ENCODE measurements at places on chromosomes 3 and 15.
A peak's percentile ranks its signal among the peaks of the same experiment; 100 is the strongest.

DNA sequence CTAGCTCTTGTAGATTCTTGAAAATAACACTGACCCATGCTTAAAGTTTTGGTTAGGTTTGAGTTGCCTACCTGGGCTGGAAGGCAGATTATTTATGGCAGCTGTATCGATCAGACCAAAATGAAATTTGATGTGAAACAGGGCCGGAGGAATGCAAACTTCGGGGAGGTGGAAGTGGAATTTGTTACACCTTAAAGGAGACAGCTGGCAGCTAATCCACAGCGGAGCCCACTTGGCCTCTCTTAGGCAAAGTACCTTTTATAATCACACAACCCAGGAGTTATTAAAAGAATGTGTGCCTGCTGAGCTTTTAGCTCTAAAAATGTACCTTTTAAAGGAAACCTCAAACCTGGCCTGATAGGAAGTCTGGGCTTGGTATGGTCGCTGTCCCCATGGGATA, 250.9 kb upstream of the TPM1 start:
- no peak for DNase-seq

- no peak for DNase-seq
Observed at GRCh38 chr3:72013084-72013483, 228.1 kb upstream of the PROK2 start.

DNA sequence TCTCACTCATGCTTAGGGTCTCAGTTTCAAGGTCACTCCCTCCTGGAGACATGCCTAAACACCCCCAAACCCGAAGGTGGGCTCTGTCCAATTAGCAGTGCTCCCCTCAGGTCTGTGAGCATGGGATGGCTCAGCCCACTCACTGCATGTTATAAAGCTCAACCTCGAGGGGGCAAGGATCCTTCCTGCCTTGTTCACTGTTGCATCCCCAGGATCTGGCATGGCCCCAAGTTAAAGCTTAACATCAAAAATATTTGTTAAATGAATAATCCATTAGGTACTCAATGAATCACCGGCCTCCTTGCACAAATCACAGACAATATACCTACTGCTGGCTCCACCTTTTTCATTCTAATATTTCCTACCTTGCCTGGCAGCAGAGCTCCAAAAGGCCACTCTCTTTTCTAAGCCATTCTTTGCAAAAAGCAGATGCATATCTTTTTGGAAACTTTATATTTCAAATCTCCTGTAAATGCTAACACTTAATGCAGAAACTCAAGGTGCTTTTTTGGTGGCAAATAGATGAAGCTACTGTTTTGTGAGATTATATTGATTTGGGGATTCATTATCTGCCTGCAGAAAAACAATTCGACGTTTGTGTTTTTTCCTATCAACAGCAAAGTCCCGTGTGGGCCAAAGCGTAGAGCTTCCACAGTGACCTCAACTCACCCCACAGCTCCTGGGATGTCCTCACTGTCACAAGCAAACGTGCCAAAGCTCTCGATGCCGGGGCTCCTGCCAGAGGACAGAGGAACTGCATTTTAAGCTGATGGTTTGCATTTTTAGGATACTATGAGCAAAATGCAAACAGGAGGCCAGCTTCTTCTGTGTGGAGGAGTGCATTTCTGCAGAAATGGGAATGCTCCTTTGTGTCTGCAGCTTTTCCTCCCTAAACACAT, 35.4 kb downstream of the PCOLCE2 start:
- DNase-seq, result no peak

DNA sequence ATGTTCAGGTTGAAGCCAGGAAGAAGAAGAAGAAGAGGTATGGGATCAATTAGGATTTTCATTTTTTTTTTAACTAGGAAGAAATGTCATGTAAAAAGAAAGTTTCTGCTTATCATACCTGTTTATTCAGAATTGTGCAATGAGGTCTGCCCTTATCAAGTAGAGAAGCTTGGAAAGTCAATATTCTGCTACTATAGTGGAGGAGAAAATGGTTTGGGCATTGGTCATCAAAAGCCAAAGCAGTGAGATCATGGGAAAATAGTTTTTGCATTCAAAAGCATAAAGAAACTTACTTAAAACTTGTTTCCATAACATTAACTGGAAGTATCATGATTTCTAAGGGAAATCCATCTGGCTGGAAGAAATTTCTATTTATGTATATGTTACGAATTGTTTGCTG, 1239.2 kb downstream of the NSUN3 start:
- no peak for DNase-seq

- DNase-seq, result peak; percentile 75
Observed at GRCh38 chr3:9280451-9281219, 31.2 kb upstream of the SRGAP3 start.

- DNase-seq, result no peak
Observed at GRCh38 chr3:12430086-12430485, 54.2 kb upstream of the TSEN2 start.

- no peak for DNase-seq
Observed at GRCh38 chr15:57505056-57505715, 86.5 kb upstream of the MYZAP start.

GRCh38 chr3:72593881-72594397, 254.3 kb downstream of the SHQ1 start:
- DNase-seq, result peak; percentile 48

DNA sequence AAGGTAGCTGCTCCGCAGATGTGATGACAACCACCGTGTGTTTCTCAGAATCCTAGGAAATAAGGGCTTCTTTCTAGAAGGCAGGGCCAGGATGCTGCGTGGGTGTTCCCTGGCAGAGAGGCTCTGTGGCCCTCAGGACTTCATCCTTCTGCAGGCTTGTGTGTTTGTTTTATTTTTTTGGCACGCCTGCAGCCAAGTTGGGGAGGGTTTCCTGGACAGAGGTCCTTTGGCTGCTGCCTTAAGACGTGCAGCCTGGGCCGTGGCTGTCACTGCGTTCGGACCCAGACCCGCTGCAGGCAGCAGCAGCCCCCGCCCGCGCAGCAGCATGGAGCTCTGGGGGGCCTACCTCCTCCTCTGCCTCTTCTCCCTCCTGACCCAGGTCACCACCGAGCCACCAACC, at the start of gene CLEC3B:
CLEC3B (plus strand) TSS at position 266 of the 400 bp plus-strand sequence; CDS start at position 326, 60 bp downstream.
- DNase-seq, result peak; percentile 89

GRCh38 chr3:197562398-197563251, 6.9 kb upstream of the BDH1 start:
- DNase-seq, result no peak

GRCh38 chr15:65377976-65378366, at the start of gene IGDCC3:
IGDCC3 (minus strand) TSS chr15:65378002; CDS start chr15:65377788, 214 bp downstream.
- DNase-seq, result peak; percentile 68

- DNase-seq, result no peak
Observed at GRCh38 chr15:85760531-85761371, 34.0 kb downstream of the KLHL25 start.

DNA sequence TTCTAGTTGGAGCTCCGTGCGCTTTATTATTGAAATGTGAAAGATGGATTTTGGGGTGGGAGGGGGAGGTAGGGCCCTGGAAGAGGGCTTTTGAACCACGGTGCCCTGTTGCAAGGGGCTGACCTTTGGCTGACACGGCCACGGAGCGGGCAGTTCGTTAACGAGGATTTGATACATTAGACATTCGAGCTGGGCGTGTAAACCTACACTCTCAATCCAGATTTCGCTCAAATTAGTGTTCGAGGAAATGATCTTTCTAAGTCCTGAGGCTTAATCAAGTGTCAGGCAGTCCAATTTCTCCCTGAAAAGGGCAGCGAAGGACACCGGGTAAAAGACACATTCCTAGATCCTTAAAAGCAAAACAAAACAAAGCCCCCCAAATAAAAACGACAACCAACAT, 13.0 kb downstream of the ZIC1 start:
- DNase-seq, result no peak

- no peak for DNase-seq
Observed at GRCh38 chr15:79978260-79978654, 7.3 kb upstream of the BCL2A1 start.

- DNase-seq, result no peak
Observed at GRCh38 chr3:69126216-69126615, 3.8 kb upstream of the LMOD3 start.

All from tongue (tissue), 3 donors.